ENCODE measurements at places on chromosomes 11 and 22. TPM values are rescaled to one million over a fixed set of nuclear protein-coding genes. Genes with fewer than 3 reads are reported as not detected.

The OR52E8 gene
- not detected for polyA plus RNA-seq

The OR52H1 gene
- not detected for polyA plus RNA-seq

- no peaks in the 10 kb centered on the region for H3K4me1 ChIP-seq
- DNase-seq = no peak
- no peak overlapping the region for H3K4me3 ChIP-seq
- H3K27ac ChIP-seq = no peak overlapping the region
- no peaks in the 10 kb centered on the region for H3K36me3 ChIP-seq
These were observed 76.6 kb upstream of the LMO1 start for GRCh38 chr11:8340296-8340695.

- H3K36me3 ChIP-seq = peaks cover 48% of the 10 kb centered on the region
- H3K27ac ChIP-seq = no peak overlapping the region
- peaks cover 34% of the 10 kb centered on the region for H3K4me1 ChIP-seq
- no peaks in the 10 kb centered on the region for H3K27me3 ChIP-seq
These were observed 72.1 kb upstream of the YWHAH start for GRCh38 chr22:31872209-31872608.

GRCh38 chr22:39152024-39152510 is 413 bp downstream of the CBX7 start:
- peak overlapping the region; percentile 83 for H3K27ac ChIP-seq
- DNase-seq = no peak
- no peaks in the 10 kb centered on the region for H3K36me3 ChIP-seq
- H3K4me1 ChIP-seq = peaks cover 42% of the 10 kb centered on the region
- H3K4me3 ChIP-seq = peak overlapping the region; percentile 66

The ADAMTS8 gene
- 5.8 TPM for polyA plus RNA-seq

Data from left lung (tissue), 14 donors.